Central memory CD4-positive, alpha-beta T cell (primary cell): ENCODE measurements at places on chromosomes 2 and 18.

- DNase-seq = no peak
Observed at GRCh38 chr18:75161256-75162028, 47.5 kb downstream of the PTGR3 start.

- no peak for DNase-seq
Observed at GRCh38 chr2:100246163-100247145, 75.8 kb downstream of the LONRF2 start.

DNA sequence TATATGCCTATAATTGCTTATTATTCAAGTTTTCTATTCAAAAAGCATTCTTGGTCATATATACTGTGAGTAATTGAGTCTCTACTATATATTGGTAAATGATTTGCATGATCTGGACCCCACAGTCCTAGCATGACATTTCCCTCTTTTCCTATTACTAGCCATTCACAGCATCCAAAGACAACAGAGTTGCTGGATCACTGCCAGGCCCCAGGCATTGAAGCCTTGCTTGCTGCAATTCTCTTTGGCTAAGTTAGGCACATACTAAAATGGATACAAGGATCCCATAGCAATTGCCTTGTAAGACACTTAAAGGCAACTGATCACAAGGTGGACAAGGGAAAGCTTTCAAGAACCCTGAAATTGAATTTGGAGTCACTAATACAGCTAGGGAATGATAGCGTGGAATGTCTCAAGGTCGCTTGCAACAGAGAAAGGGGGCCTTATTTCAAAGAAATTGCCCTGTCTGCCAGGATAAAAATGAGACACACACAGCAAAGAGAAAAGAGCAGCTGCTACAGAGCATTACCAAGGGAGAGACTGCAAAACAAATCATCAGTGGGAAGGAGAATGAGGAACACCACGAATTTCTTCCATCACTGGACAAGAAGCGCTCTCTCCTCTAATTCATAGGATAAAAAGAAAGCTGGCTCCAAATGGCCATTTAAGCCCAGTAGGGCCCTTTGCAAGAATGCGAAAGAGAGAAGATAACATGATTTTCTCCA is 77.1 kb upstream of the EPHA4 start:
- no peak for DNase-seq

- no peak for DNase-seq
Observed at GRCh38 chr2:44291281-44292248, 16.3 kb downstream of the SLC3A1 start.

GRCh38 chr18:79756826-79757225 is 40.9 kb upstream of the KCNG2 start:
- no peak for DNase-seq

DNA sequence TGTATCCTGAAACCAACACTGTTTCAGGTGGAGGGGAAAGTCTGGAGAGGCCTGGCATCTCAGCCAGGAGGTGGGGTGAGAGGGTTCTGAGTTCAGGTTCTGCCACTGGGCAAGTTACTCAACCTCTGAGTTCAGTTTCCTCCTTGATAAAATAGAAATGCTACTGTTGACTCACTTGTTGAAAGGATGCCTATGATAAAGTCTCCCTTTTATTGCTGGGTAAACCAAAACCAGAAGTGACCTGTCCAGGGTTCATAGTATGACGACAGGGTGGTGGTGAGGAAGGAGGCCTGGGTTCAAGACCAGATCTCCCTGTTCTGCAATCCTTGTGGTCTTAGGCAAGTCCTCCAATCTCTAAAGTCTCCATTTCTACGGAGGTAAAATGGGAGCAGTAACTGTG is 232.7 kb downstream of the PRKCE start:
- DNase-seq = no peak

DNA sequence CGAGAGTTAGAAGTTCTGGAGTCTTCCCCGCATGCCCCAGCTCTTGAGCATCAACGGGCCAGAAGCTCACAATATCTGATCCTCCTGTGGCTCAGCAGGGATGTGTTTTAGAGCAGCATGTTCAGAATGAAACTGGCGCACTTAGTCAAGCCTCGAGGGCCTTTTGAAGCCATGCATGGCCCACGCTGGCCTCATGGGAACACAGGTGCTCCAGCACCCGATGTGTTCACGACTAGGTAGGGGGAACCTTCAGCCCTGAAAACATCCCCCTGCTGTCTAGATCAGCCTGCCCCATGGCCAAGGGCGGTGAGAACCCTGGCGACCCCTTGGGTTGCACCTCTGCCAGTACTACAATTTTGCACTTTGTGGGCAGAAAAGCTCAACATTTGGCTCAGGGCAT is 32.8 kb downstream of the MSH6 start:
- no peak for DNase-seq

- no peak for DNase-seq
Observed at GRCh38 chr2:221552291-221552690, 19.8 kb downstream of the EPHA4 start.

DNA sequence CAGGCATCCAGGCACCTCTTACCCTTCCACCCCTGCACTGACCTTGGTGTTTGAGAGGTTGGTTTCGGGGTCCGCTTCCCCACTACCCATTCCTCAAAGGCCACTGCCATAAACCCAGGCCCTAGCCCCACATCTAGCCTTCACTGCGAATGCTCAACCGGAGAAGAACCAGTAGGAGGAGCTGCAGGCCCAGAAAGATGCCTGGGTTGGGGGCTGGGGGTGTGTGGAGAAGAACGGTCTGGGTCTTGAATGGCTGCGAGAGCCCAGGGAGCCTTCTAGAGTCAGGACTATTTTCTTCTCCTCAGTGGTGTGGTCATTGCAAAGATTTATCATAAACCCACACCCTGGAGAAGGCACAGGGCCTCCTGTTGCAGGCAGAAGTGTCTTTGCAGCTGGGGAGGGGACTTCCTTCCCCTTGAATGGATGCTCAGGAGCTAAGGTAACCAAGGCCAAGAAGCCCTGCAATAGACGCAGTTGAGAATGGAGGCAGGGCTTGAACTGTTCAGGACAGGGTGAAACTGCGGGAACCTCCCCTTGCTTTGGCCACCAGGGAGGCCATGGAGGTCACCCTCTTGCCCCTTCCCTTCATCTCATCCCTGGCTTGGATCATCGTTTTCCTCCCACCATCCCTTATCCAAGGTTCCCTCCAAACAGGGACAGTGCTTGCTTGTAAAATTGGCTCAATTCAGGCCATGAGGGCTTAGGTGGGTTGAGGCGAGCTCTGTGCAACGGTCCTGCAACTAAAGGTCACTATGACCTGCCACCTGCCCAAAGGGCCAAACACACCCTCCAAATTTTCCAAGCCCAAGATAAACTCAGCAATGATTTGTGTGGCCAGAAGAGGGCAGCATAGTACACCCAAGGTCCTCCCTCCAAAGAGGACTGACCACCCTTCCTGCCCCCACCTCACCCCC is 20.9 kb downstream of the THNSL2 start:
- no peak for DNase-seq
